ENCODE measurements at places on chromosomes 6 and 20.

GRCh38 chr6:2665146-2666070 lies 85.3 kb downstream of the MYLK4 start:
- DNase-seq = no peak
- H3K36me3 ChIP-seq = no peaks in the 10 kb centered on the region
- no peak overlapping the region for H3K4me3 ChIP-seq
- no peaks in the 10 kb centered on the region for H3K4me1 ChIP-seq
- H3K27ac ChIP-seq = no peak overlapping the region
- no peaks in the 10 kb centered on the region for H3K27me3 ChIP-seq

- H3K27ac ChIP-seq = no peak overlapping the region
- H3K4me3 ChIP-seq = no peak overlapping the region
- H3K27me3 ChIP-seq = no peaks in the 10 kb centered on the region
- DNase-seq = peak; percentile 23
- H3K36me3 ChIP-seq = no peaks in the 10 kb centered on the region
Measured at GRCh38 chr6:64505312-64505711, 869.7 kb downstream of the PHF3 start.

GRCh38 chr6:85047818-85048217 lies 283.4 kb upstream of the TBX18 start:
- no peaks in the 10 kb centered on the region for H3K36me3 ChIP-seq
- H3K4me1 ChIP-seq = no peaks in the 10 kb centered on the region
- H3K27me3 ChIP-seq = no peaks in the 10 kb centered on the region
- no peak for DNase-seq

- peaks cover 5% of the 10 kb centered on the region for H3K4me1 ChIP-seq
- no peaks in the 10 kb centered on the region for H3K27me3 ChIP-seq
- H3K27ac ChIP-seq = no peak overlapping the region
- peak overlapping the region; percentile 38 for H3K4me3 ChIP-seq
- no peaks in the 10 kb centered on the region for H3K36me3 ChIP-seq
- DNase-seq = no peak
Measured at GRCh38 chr6:150004101-150004782, 21.1 kb downstream of the RAET1L start.

All from colonic mucosa (tissue), 4 donors.